CD4-positive, alpha-beta memory T cell (primary cell): ENCODE measurements at places on chromosomes 3 and 15.

- no peak for DNase-seq
Measured at GRCh38 chr15:85097725-85098124, 116.1 kb downstream of the PDE8A start.

GRCh38 chr3:10983219-10983916 lies 9.2 kb upstream of the SLC6A1 start:
- DNase-seq, result no peak

- no peak for DNase-seq
Measured at GRCh38 chr3:162175145-162175544, 678.5 kb downstream of the OTOL1 start.

GRCh38 chr3:27723815-27724458 lies 1.8 kb upstream of the EOMES start:
- DNase-seq, result no peak

DNA sequence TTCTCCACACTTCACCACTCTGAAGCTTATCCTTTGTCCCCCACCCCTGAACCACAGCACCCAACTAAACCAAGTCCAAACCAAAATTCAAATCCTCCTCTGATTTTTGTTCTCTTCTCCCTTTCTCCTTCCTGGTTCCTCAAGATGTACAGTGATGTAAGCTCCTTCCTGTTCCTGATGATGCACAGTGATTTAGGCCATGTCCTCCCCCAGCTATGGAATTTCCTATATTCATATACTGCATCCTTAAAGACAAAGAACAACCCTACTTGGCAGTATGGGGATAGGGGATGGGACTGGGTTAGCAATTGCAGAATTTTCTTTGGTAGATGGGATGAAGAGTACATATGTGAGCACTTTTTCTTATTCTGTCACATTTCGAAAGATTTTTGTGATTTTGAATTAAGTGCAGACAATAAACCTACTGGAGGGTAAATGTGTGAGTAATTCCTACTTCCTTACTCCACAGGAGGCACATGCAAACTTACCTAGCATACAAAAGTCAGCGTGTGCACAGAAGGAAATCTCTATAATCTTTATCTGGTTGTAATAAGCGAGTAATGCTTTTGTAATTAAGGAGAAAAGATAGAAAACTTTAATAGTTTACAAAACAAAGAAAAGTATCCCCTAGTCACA lies 125.0 kb downstream of the ANO10 start:
- no peak for DNase-seq

DNA sequence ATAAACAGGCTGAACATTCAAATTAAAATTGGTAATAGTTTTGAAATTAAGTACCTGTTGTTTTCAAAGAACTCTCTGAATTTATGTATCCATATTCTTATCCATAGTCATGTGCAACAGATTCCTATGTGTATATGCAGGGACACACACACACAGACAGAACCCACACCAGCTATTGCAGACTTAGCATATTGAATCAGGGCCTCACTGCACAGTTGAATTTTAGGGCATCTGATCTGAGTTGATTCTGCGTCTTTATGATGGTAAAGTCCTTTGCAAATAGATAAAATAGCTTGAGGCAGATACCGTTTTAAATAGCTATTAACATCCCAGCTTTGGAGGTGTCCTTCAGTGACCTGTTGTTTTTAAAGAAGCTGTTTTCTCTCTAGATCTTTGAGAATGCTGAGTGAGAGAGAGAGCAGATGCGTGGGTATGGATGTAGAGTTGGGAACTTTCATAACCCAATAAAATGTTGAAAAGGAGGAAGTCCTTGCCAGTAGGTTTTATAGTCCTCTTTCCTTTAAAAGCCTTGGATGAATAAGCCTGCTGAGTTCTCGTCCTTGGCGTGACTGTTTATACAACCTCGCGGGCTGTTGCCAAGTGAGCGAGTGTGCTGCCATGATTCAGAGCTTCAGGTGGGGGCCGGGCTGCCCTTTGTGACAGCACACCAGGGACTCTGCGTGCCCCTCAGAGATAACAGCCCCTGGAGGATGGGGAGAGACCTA lies 18.3 kb downstream of the MYZAP start:
- no peak for DNase-seq

DNA sequence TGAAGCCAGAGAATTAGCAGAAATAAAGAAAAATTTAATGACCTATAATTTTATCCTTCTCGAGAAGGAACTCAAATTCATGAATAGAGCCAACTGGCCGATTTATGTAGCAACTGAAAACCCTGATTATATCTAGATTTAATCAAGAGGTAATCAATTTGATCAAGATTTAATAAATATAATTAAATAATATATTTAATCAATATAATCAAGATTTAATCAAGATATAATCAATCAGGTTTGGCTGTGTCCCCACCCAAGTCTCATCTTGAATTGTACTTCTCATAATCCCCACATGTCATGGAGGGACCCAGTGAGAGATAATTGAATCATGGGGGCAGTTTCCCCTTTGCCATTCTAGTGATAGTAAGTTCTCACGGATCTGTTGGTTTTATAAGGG lies 181.2 kb upstream of the CDIN1 start:
- DNase-seq, result no peak

- DNase-seq, result no peak
Measured at GRCh38 chr3:172938788-172939187, 188.3 kb downstream of the ECT2 start.

GRCh38 chr3:70977712-70978111 lies 605.8 kb downstream of the FOXP1 start:
- DNase-seq, result no peak

- DNase-seq, result no peak
Measured at GRCh38 chr3:55720614-55721013, 233.5 kb upstream of the WNT5A start.

- no peak for DNase-seq
Measured at GRCh38 chr15:87961851-87962420, 294.6 kb downstream of the NTRK3 start.
